PC-9 (cell line): ENCODE measurements at places on chromosomes 6 and 20.

DNA sequence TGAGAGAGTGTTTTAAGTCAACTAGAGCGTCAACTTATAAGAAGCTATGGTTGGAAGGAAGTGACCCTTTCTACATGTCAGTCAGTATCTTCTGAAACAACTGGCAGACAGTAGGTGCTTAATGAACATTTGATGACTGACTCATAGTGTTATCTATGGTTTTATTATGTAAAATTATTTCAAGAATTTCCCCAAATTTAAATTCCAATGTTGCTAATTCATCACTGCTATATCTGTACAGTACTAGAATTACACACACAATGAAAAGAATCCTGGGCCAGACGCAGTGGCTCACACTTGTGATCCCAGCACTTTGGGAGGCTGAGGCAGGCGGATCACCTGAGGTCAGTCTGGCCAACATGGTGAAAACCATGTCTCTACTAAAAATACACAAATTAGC, 721.4 kb upstream of the FLRT3 start:
- no peak for DNase-seq

- DNase-seq = no peak
Observed at GRCh38 chr20:62675156-62675876, 33.0 kb downstream of the SLCO4A1 start.

DNA sequence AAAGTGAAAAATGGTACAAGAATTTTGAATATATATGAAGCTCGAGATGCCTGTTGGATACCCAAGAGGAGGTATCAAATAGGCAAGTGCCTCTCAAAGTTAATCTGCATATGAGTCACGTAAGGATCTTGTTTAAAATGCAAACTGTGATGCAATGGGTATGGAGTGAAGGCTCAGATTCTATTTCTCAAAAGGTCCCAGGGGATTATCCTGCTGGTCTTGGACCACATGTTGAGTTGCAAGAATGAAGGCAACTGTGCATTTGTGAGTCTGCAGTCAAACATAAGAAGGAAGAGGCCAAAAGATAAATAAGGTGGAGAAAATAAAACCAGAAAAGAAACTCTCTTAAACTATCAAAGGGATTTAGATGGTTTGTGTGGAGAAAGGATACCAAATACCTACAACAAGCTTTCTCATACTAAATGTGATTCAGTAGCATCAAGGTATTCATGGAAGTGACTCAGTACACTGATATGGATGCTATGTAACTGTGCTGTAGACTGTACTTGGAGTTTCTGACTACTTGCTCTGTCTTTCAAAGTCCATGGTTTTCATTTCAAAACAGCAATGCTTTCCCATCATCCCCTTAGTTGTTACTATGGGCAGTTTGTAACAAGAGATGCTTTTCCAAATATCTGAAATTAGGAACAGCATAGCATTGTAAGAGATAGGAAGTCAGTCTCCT, 106.3 kb downstream of the GFRAL start:
- no peak for DNase-seq

DNA sequence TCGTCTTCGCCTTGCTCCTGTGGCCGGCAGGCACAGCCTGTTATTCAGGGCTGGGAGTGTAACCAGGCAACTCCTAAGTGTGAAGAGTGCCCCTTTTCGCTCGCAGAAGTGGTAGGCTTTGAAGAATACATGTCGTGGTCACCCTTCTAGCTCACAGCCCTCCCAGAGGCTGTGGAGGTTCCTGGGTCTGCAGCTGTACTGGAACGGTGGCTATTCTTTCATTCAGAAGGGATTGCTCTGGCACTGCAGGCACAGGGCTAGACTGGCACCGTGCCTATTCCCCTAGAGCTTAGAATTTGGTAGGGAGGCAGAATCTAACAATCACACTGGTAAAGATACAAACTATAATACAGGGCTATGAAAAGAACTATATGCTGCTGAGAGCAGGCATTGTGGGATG, 1.1 kb upstream of the SRSF12 start:
- DNase-seq = no peak

GRCh38 chr20:7151676-7152470, 384.4 kb downstream of the BMP2 start:
- DNase-seq = no peak
